ENCODE measurements at places on chromosomes 16 and 17.

- no peak for DNase-seq
These were observed 226.0 kb downstream of the SNX29 start for GRCh38 chr16:12202486-12202885.

DNA sequence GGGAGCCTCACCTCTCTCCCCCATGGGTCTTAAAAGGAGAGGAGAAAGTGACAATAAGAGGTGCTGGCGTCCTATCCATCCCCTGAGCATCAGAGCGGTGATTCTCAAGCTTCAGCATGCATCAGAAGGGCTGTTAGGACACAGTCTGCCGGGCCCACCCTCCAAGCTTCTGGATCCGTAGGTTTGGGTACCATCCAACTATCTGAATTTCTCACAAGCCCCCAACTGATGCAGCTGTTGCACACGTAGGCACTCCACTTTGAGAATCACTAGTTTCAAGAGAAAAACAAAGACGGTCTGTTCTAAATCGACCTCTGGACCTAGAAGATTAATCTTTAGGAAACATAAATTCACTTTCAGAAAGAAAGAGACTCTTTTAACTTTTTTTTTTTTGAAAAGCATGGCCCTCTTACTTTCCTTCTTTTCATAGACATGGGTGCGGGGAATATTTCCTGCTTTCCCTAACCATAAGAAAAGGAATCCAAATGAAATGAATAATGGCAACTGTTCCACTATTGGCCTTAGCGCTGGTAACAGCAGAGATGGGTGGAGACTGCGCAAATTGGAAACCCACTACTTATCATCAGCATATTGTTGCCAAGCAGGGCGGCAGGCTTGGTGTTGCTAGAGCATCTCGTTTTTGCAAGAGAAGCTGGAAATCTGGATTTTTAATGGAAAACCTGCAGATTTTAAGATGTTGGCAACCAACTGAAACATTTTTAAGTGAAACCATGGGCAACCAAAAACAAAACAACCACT lies 144.4 kb downstream of the GAS7 start:
- no peak for DNase-seq

DNA sequence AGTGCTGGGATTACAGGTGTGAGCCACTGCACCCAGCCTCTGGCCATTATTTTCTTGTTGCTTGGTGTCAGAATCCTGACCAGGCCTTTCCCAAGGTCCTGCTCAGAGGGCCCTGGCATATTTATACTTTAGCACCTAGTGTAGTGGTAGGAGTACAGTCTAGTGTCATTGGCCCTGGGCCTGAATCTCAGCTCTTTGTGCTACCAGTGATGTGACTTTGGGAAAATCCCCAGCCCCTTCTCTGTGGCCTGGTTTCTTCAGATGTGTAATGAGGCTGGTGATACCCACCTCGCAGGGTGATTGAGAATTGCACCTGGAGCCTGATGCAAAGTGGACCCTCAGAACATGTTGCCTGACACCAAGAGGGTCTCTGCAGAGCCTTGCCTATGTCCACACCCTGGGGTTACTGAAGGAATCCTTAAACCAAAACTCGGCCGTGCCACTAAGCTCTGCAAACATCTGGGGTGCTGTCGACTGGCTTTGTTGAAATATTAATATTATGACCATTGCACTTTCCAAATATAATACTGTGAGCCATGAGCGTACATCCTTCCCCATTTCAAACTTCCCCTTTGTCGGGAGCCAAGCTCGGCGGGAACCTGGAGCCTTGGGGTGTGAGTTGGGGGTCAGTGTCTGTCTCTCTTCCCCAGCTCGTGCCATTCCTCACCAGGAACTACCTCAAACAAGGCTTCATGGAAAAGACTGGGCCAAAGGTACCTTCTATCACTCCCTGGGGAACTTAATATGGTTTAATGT lies 18.0 kb upstream of the RNF135 start:
- DNase-seq, result no peak

GRCh38 chr16:72131036-72131435 lies 37.4 kb downstream of the DHX38 start:
- DNase-seq, result no peak

- no peak for DNase-seq
These were observed 117.3 kb upstream of the CACNG5 start for GRCh38 chr17:66717641-66718058.

DNA sequence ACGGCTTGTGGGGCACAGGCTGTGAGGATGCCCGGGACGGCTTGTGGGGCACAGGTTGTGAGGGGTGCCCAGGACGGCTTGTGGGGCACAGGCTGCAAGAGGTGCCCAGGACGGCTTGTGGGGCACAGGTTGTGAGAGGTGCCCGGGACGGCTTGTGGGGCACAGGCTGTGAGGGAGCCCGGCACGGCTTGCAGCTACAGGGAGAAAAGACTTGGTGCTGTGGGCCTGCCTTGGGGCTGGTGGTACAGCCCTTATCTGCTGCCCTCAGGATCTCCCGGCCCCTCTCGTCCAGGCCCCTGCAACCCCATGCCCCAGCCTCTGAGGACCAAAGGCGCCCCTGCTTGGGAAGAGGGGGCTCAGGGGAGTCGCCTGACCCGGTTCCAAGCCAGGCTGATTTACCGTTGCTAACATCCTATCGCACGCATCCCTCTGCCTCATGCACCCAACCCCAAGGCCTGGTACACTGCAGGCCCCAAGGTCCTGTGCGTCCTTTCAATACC lies 5.0 kb upstream of the HBM start:
- no peak for DNase-seq

GRCh38 chr17:74566132-74566753 lies 1.1 kb downstream of the CD300H start:
- DNase-seq, result peak; percentile 13

- peak; percentile 25 for DNase-seq
These were observed 139.5 kb downstream of the ZNF423 start for GRCh38 chr16:49716339-49716934.

DNA sequence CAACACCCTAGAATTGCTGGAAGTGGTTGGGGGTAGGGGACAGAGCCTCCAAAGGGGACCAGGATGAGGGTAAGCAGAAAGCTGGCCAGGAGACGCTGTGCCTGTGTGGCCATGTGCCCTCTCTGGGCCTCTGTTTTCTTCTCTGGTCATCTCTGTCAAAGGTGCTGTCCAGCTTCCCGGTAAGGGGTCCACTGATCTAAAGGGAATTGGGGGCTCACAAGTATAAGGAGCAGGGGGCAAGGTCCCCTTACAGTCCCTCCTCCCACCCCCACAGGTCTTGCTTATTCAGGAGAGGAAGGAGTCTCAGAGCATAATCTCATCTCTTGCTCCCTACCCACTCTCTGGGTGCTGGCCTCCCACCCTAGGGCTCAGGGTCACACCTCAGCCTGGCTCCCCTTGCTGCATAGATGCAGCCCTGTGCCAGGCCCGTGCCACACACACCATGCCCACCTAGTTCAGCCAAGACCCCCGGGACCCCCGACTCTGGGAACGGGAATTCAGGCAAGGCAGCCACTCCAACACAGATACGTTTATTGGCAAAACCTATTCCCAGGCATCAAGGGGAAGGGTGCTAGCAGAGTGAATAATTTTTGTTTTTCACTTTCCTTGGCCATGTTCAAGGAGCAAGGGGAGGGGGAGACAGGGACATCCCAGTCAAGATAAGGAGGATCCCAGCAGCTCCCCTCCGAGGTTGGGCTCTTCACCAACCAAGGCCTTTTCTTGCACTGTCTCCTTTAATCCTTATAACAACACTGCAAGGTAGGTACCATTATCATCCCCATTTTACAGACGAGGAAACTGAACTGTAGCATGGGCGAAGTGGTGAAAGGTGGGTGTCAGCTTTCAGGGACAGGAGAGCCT lies 19.8 kb downstream of the SLC4A1 start:
- no peak for DNase-seq

- no peak for DNase-seq
These were observed 45.1 kb upstream of the TOX3 start for GRCh38 chr16:52591934-52592592.
